ENCODE measurements at places on chromosomes 3 and 15. TPM values are rescaled to one million over a fixed set of nuclear protein-coding genes. Genes with fewer than 3 reads are reported as not detected.

PEX11A gene
- total RNA-seq = 0.91 TPM

ETV5 gene
- total RNA-seq = 0.36 TPM

HIGD2B gene
- 0.45 TPM for total RNA-seq

XIRP1 gene
- total RNA-seq = not detected

UROC1 gene
- total RNA-seq = not detected

LDHAL6B gene
- total RNA-seq = not detected

ARF4 gene
- 47.3 TPM for total RNA-seq

LRRIQ4 gene
- not detected for total RNA-seq

LRRC2 gene
- total RNA-seq = 1.3 TPM

- no peak overlapping the region for H3K4me3 ChIP-seq
- H3K36me3 ChIP-seq = no peaks in the 10 kb centered on the region
- H3K27ac ChIP-seq = no peak overlapping the region
Observed at GRCh38 chr15:71508081-71508682, 302.2 kb upstream of the NR2E3 start.

DNA sequence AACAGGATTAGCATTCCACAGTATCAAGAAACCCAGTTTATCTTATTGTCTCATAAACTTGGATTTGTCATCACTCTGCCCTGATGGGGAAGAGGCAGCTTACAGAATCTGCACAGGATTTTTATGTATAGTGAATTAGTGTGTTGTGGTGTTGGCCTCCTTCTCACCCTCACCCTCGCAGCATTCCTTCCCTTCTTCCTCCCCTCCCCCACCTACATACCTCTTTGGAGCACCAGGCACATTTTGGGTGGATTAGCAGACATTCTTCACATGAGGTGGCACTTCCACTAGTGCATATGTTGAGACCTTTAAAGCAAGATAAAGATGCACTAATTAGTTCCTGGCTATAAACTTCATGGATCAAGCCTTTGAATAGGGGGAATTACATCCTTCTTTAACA, 13.9 kb downstream of the ITGB5 start:
- H3K27ac ChIP-seq = no peak overlapping the region
- no peak overlapping the region for H3K4me3 ChIP-seq
- H3K36me3 ChIP-seq = no peaks in the 10 kb centered on the region
- H3K27me3 ChIP-seq = peaks cover 22% of the 10 kb centered on the region
- no peak for DNase-seq

DNA sequence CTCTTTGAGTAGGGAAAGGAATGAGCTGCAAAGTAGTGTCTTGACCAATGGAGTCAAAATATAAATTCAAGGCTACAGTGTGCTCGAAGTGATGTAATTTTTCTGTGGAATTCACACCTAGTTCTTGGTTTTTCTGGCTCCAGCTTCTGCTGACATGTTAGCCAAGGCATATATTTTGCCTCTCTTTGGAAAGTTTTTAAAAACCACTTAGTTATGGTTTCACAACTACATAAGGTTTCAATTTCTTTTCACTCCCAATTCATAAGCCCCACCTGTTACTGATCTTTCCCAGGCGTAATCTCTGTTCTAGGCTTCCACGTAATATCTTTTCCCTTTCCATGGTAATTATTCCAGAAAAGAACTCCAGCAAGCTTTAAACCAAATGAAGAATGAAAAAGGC, 46.9 kb downstream of the GADL1 start:
- no peaks in the 10 kb centered on the region for H3K36me3 ChIP-seq
- H3K4me1 ChIP-seq = no peaks in the 10 kb centered on the region
- H3K4me3 ChIP-seq = no peak overlapping the region
- H3K27me3 ChIP-seq = peaks cover 2% of the 10 kb centered on the region

DNA sequence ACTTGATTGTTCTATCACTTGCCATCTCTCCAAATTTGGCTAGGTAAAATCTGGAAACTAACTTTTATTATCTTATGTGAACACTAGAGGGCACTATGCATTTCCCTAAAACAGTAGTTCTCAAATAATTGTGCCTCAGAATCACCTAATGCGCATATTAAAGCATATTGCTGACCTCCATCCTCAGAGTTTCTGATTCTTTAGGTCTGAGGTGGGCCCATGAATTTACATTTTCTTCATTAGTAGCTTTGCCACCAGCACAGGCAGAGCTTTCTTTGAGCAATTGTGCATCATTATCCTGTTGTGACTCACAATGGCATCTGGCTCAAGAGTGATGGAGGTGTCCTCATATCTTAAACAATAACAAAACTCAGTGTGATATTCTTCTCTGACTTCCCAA, 17.5 kb upstream of the BCHE start:
- no peaks in the 10 kb centered on the region for H3K36me3 ChIP-seq
- no peak overlapping the region for H3K27ac ChIP-seq
- no peak overlapping the region for H3K4me3 ChIP-seq
- DNase-seq = no peak
- H3K27me3 ChIP-seq = no peaks in the 10 kb centered on the region

GRCh38 chr3:73029321-73029796, 32.1 kb upstream of the EBLN2 start:
- H3K27ac ChIP-seq = no peak overlapping the region
- peaks cover 5% of the 10 kb centered on the region for H3K4me1 ChIP-seq
- no peak overlapping the region for H3K4me3 ChIP-seq
- peaks cover 4% of the 10 kb centered on the region for H3K36me3 ChIP-seq
- DNase-seq = no peak

DNA sequence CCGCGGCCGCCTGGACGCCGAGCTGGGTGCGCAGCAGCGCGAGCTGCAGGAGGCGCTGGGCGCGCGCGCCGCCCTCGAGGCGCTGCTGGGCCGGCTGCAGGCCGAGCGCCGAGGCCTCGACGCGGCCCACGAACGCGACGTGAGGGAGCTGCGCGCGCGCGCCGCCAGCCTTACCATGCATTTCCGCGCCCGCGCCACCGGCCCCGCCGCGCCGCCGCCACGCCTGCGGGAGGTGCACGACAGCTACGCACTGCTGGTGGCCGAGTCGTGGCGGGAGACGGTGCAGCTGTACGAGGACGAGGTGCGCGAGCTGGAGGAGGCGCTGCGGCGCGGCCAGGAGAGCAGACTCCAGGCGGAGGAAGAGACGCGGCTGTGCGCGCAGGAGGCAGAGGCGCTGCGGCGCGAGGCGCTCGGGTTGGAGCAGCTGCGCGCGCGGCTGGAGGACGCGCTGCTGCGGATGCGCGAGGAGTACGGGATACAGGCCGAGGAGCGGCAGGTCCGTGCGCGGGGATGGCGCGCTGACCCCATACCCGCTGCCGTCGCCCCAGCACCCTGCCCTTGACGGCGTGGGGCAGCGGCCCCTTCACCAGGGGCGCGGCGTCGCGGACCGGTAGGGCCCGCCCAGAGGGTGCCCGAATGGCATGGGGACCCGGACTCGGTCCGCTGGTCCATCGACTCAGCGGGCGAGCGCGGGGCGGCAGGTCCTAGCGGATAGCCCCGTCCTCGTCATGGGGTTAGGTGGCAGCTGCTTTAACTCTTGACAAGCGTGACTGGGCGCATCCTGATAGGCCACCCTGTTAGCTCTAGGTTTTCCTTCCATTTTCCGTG, 848 bp downstream of the SYNM start:
- H3K4me1 ChIP-seq = peaks cover 2% of the 10 kb centered on the region
- no peak for DNase-seq
- no peaks in the 10 kb centered on the region for H3K27me3 ChIP-seq
- H3K4me3 ChIP-seq = peak overlapping the region; percentile 64
- H3K36me3 ChIP-seq = no peaks in the 10 kb centered on the region

- no peaks in the 10 kb centered on the region for H3K4me1 ChIP-seq
- no peak overlapping the region for H3K27ac ChIP-seq
Observed at GRCh38 chr15:53976844-53977392, 1.3 kb upstream of the UNC13C start.

DNA sequence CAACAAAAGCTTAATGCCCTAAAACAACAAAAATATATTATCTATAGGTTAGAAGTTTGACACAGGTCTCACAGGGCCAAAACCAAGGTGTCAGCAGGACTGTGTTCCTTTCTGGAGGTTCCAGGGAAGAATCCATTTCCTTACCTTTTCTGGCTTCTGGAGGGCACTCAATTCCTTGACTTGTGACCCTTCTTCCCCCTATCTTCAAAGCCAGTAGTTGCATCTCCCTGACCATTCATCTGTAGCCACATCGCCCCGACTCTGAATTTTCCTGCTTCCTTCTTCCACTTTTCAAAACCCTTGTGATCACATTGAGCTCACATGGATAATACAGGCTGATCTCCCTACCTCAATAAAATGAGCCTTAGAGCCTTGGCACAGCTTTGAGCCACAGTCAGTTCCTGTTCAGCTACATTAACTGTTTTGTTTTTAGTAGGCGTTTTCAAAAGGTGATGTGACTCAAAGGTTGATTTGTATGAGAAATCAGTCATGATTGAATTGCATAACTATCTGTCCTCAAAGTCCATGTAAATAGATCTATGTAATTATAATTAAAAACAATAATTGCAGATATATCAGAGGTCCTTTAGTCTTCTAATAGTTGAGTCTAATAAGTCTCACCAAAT, 12.4 kb downstream of the PFN2 start:
- no peaks in the 10 kb centered on the region for H3K27me3 ChIP-seq
- DNase-seq = no peak
- no peak overlapping the region for H3K27ac ChIP-seq
- no peaks in the 10 kb centered on the region for H3K36me3 ChIP-seq
- no peak overlapping the region for H3K4me3 ChIP-seq

DNA sequence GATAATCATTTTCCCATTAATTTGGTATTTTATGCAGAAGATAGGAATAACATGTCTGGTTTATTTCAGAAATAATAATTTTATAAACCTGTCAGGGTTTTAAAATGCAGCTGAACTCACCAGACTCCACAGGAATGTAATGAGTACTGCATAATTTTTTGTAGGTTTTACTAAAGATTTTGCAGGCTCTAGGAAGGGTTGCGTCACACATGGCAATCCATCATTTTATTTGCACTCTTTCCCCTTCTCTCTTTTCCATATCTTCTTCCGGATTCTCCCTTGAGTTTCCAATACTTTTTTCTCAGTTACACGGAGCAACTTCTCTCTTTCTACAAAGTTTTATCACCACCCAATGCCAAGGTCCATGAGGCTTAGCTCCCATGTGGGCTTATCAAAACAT, 234.7 kb downstream of the NFKBIZ start:
- H3K4me1 ChIP-seq = peaks cover 10% of the 10 kb centered on the region
- no peaks in the 10 kb centered on the region for H3K36me3 ChIP-seq
- no peak overlapping the region for H3K4me3 ChIP-seq
- no peak overlapping the region for H3K27ac ChIP-seq
- DNase-seq = no peak
- H3K27me3 ChIP-seq = no peaks in the 10 kb centered on the region

- no peak for DNase-seq
- H3K4me1 ChIP-seq = no peaks in the 10 kb centered on the region
- H3K36me3 ChIP-seq = no peaks in the 10 kb centered on the region
- H3K4me3 ChIP-seq = no peak overlapping the region
- H3K27ac ChIP-seq = no peak overlapping the region
- H3K27me3 ChIP-seq = no peaks in the 10 kb centered on the region
Observed at GRCh38 chr3:112635674-112636073, 5.3 kb downstream of the CCDC80 start.

DNA sequence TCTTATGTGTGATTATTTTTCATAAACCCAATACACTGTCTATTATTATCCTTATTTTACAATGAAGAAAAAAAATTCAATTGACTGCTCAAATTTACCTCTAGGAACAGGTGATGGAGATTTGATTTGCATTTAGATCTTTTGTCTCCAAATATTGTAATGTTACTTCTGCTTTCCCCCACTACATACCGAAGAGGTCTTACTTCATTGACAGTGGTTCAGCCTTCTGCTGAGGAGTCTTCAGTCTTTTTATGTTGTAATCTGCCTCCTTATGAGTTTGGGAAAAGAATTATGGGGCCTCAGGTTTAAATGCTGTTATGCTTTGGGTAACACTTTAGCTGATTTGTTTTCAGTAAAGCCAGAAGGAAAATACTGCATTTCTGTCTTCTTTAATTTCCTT, 199.5 kb downstream of the LPP start:
- H3K27me3 ChIP-seq = no peaks in the 10 kb centered on the region
- peaks cover 2% of the 10 kb centered on the region for H3K4me1 ChIP-seq
- H3K36me3 ChIP-seq = no peaks in the 10 kb centered on the region

DNA sequence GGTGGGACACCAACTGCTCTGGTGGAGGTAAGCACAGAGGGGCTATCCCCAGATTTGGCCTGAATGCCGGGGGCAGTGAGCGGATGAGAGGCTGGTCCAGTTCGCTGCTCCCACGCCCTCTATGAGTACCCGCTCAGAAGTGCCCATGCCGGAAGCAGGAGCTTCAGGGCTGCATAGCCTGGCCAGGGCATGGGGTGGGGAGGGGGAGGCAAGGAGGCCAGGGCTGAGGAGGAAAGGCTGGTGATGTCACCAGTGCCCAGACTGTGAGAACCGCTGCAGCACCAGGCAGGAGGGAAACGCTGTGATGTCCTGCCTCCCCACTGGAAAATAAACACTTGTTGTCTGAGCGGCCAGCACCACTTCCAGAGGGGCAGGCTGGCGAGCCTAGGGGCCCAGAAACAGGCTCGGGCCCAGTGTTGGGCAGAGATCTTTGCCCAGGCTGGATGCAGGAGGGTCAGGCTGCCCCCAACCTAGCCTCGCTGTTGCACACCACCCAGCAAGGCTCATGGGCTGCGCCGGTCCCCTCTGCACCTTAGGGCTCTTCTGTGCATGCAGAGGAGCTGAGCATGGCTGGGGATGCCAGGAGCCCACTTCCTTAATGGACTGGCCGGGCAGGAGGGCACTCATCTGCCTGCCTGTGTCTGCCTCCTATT, 10.9 kb upstream of the DLL4 start:
- no peak overlapping the region for H3K4me3 ChIP-seq
- H3K4me1 ChIP-seq = no peaks in the 10 kb centered on the region
- H3K27me3 ChIP-seq = peaks cover 21% of the 10 kb centered on the region

DNA sequence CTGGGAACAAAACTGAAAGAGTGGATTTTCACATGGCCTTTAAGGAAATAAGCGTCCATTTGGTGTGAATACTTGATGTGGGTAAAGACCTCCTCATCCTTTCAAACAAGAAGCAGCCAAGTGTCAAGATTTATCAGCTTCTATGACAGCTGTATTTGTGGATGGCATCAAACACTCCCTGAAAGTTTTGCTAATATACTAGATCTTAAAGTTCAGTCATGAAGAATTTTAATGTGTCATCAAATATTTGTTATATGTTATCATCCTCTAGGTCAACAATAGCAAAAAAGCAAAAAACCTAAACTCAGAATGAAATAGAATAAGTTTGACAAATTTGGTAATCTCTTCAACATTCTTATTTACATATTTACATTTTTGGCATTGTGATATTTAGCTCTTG, 29.1 kb upstream of the LYSMD4 start:
- H3K27ac ChIP-seq = no peak overlapping the region
- no peaks in the 10 kb centered on the region for H3K36me3 ChIP-seq
- DNase-seq = no peak
- H3K27me3 ChIP-seq = no peaks in the 10 kb centered on the region

- H3K36me3 ChIP-seq = no peaks in the 10 kb centered on the region
- no peaks in the 10 kb centered on the region for H3K4me1 ChIP-seq
- H3K27me3 ChIP-seq = no peaks in the 10 kb centered on the region
- H3K27ac ChIP-seq = no peak overlapping the region
- H3K4me3 ChIP-seq = no peak overlapping the region
- DNase-seq = no peak
Observed at GRCh38 chr3:186024210-186024609, 84.7 kb downstream of the ETV5 start.

- no peaks in the 10 kb centered on the region for H3K27me3 ChIP-seq
- H3K4me1 ChIP-seq = no peaks in the 10 kb centered on the region
- no peak for DNase-seq
- H3K36me3 ChIP-seq = no peaks in the 10 kb centered on the region
- no peak overlapping the region for H3K4me3 ChIP-seq
- H3K27ac ChIP-seq = no peak overlapping the region
Observed at GRCh38 chr3:169009453-169009852, 654.1 kb downstream of the MECOM start.

GRCh38 chr3:27746838-27747237, 24.7 kb upstream of the EOMES start:
- no peak overlapping the region for H3K4me3 ChIP-seq
- H3K27ac ChIP-seq = no peak overlapping the region
- DNase-seq = no peak
- H3K27me3 ChIP-seq = no peaks in the 10 kb centered on the region
- no peaks in the 10 kb centered on the region for H3K4me1 ChIP-seq
- H3K36me3 ChIP-seq = no peaks in the 10 kb centered on the region
